NCI-H460 (cell line): ENCODE measurements at places on chromosomes 6 and 20.

DNA sequence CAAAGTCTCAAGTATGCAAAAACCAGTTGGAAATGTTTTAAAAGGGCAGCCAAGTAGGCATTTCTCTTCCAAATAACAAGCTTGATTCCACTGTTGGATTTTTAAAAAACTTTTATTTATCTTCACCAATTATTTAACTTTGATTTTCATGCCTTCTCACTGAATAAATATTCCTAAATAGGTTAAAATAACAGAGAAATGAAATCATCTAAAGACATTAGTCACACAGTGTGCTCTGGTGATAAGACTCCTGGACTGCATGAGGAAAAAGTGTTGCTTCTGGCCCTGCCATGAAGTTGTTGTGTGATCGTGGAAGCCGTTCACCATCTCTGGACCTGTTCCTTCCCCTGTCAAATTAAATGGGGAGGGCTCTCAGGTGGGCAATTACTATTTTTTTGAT lies 33.8 kb upstream of the IGF2R start:
- no peak for DNase-seq

DNA sequence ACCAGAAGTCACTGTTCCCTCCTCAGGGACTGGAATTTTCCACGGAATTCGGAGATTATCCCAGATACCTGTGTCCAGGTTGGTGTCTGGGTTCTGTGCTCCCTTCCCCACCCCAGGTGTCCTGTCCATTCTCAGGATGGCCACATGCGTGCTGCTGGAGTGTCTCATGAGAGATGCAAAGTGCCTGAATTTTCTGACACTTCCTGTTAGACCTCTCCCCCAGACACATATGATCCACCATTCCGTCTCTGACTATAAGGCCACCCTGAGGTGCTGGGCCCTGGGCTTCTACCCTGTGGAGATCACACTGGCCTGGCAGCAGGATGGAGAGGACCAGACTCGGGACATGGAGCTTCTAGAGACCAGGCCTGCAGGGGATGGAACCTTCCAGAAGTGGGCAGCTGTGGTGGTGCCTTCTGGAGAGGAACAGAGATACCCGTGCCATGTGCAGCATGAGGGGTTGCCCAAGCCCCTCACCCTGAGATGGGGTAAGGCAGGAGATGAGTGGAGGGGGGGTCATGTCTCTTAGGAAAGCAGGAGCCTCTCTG lies 14.4 kb upstream of the HLA-A start:
- DNase-seq, result no peak

DNA sequence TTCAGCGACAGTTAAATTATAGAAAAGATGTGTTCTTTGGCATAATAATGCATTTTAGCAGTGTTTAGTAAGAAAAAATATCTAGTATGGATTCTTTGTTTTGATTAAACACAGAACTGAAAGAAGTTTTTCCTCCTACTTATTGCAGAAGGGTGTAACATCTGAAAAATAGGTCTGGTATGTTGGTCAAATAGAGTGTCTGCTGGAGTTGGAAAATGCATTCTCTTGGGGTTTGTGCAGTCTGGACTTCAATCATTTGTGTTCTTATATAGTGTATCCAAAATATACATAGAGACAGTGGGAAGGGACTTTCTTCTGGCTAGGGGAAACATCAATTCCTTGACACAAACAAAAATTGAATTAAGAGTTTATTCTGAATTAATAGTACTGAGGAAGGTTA lies 132.4 kb upstream of the MAN1A1 start:
- no peak for DNase-seq

DNA sequence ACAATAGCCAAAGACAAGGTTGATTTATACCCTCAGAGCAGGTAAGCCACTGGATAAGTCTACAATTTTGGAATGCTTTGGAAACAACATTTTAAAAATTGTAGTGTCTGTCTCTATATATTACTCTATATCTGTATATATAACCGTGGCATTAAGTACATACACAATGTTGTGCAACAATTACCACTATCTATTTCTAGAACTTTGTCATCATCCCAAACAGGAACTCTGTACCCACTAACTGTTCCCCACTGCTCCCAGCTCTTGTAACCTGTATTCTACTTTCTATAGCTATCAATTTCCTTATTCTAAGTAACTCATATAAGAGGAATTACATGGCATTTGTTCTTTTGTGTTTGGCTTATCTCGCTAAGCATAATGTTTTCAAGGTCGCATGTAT lies 78.2 kb upstream of the ASCC3 start:
- no peak for DNase-seq

DNA sequence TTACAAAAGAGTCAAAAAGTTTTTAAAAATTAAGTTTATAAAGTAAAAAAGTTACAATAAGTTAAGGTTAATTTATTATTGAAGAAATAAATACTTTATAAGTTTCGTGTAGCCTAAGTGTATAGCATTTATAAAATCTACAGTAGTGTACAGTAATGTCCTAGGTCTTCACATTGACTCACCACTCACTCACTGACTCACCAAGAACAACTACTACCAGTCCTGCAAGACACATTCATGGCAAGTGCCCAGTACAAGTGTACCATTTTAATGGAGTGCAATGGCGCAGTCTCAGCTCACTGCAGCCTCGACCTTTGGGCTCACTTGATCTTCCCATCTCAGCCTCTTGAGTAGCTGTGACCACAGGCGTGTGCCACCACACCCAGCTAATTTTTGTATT lies 128.2 kb downstream of the GPX5 start:
- no peak for DNase-seq

DNA sequence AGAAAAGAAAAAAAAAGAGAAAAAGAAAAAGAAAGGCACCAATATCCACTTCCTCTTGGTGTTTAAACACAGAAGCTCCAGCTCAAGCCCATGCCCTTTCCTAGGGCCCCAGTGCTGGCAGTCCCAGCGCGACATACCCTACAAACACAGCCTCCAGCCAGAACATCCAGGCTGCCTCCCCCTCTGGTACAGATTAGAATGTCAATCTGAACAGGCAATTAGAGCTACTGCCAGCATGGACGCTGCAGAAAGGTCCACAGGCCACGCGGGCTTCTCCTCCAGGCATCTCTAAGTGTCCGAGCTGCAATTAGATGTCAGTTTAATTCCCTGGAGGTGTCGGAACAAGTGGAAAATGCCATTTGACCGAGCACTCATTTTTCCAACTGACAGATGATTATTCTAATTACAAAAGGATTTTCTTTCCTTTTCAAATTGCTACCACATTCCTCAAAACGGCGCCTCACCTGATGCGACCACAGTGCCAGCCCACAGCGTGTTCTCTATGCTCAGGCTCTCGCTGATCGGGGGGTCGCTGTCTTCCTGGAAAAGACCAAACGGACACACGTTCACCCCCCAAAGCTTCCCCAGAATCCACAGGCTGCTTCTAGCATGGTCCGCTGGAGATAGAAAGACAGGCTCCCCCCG lies 79.5 kb downstream of the ATP9A start:
- DNase-seq, result no peak

DNA sequence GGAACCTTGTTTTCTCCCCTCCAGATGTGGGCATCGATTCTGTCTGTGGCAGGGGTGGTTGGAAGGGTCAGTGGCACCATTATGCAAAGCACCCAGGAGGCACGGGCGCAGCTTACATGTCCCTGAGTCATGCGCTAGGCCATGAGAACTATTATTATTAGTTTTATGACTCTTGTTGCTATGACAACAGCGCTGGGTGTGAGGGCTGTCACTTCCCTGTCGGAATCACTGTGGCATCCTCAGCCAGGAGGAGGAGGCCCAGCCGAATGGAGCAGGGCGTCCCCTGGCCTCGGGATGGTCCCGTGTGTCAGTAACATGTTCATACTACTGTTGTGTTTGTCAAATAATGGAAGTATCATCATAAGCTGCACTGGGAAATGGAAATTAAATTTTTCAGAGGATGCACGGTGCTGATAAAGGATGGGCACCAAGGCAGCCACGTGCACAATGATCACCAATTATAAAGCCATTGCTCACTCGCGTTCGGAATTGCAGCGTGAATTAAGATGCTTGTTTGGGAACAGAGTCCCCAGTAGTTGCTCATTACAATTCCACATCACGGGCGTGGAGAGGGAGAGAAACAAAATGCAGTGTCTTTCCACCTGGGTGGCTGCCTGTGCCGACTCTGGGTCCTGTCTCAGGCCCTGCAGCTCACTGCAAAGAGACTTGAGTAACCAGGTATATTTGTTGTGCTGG lies 247.9 kb downstream of the CDH4 start:
- no peak for DNase-seq
